Left ventricle myocardium inferior (tissue), 1 donor: ENCODE measurements at places on chromosomes 7 and 10. TPM values are rescaled to one million over a fixed set of nuclear protein-coding genes. Genes with fewer than 3 reads are reported as not detected.

DNA sequence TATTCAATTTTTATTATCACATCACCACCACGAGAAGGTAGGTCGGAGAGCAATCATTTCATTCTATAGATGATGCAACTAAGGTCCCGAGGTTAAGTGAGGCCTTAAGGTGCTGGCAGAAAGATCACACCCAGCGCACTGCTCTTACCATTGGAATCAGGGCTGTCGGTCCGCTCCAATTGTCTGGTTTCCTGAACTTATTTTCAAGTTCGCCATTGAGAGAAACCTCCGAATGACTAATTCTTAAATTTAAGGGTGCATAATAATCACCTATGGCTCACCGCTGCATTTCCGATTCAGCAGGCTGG lies 625 bp upstream of the GSTO2 start:
- DNase-seq = no peak

- DNase-seq = no peak
These were observed 43.9 kb downstream of the APBB1IP start for GRCh38 chr10:26481914-26482550.

- no peak for DNase-seq
These were observed 1.0 kb upstream of the CTTNBP2 start for GRCh38 chr7:117874191-117874700.

- no peak for DNase-seq
These were observed 55.8 kb upstream of the VIPR2 start for GRCh38 chr7:159200421-159200820.

DNA sequence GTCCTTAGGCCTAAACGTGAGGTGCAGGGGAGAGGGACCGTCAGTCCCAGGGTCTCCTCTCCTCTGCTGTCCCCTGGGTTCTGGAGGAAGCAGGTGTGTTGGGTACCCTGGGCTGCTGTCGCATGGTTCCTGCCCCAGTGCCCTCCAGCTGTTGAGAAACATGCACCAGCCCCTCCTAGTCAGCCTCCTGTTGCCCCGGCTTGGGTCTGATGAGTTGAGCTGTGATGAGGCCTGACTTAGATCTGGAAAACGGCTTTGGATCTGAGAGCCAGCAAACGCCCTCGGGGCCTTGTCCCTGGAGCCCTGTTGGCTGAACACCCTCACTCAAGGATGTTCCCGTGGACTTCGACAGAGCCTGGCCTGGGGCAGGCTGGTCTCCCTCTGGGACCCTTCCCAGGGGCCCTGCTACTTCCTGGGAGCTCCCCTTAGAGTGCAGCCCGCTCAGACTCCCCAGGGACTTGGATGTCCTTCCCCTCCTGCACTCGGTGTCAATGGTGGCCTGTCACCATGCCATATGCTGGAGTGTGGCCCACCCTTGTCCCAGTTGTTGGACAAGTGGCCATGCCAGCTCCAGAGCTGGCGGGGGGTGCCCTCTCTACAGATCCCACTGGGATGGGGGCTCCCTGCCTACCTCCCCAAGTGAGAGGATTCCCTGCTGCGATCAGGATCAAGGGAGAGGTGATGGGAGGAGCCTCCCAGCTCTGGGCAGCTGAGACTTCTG lies 12.3 kb downstream of the ZNF316 start:
- DNase-seq = no peak

DNA sequence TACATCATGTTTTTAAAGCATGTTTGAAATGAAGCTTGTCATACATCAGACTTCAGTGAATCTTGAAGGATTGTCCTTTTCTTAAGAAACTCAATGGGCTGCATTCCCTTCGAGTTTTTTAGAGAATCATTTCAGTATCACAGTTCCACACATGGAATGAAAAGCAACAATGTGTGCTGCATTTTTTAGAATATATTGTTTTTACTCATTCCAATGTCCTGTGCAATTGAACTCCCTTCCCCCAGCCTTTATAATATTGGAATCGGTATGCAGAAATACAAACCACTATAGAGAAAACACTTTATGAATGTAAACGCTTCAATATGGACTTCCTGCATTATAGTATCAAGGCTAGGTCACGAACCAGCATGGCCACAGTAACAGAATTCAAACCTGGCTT lies 634.4 kb downstream of the GATA3 start:
- DNase-seq = no peak

- DNase-seq = no peak
These were observed 141.9 kb upstream of the MKI67 start for GRCh38 chr10:128268015-128268722.

CELF2 gene
- 74.9 TPM for total RNA-seq

SH2D4B gene
- total RNA-seq = not detected
